ENCODE measurements at places on chromosomes 12 and 14. TPM values are rescaled to one million over a fixed set of nuclear protein-coding genes. Genes with fewer than 3 reads are reported as not detected.

Gene NTF3
- not detected for total RNA-seq

DNA sequence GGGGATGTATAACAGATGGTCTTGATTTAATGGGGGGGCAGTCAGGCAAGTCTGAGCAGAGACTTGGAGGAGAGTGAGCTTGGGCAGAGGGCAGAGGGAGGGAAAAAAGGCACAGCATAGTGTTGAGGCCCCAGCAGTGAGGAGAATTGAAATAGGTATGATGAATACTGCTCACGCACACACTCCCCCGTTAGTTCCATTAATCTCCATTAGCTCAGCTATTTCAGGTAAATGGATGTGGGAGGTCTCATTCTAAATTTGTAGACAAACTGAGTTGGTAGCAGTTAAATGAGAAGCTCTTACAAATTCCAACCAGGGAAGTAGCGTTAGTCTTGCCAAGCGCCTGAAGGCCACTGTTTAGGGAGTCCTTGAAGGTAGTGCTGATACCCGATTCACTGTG is 66.7 kb upstream of the STON2 start:
- peaks cover 41% of the 10 kb centered on the region for H3K4me1 ChIP-seq
- H3K27me3 ChIP-seq: no peaks in the 10 kb centered on the region
- no peak for DNase-seq
- H3K27ac ChIP-seq: no peak overlapping the region
- no peak overlapping the region for H3K4me3 ChIP-seq
- H3K36me3 ChIP-seq: peaks cover 17% of the 10 kb centered on the region

DNA sequence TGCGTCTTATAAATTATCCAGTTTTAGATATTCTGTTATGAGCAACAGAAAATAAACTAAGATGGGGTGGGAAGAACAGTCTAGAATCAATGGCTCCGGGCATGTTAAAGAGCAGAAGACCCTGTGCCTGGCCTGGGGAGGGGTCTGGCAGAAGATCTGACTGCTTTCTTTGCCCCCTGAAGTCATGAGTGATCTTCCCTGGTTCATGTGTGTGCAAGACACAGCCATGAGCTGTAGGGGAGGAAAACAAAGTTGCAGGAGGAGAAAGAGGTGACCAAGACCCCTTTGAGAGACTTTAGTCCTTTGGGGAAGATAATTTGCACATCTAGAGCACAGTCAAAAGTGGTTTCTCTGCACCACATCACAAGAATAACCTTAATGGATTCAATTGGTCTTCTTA is 4.8 kb downstream of the LACRT start:
- no peak overlapping the region for H3K27ac ChIP-seq
- no peak overlapping the region for H3K4me3 ChIP-seq

DNA sequence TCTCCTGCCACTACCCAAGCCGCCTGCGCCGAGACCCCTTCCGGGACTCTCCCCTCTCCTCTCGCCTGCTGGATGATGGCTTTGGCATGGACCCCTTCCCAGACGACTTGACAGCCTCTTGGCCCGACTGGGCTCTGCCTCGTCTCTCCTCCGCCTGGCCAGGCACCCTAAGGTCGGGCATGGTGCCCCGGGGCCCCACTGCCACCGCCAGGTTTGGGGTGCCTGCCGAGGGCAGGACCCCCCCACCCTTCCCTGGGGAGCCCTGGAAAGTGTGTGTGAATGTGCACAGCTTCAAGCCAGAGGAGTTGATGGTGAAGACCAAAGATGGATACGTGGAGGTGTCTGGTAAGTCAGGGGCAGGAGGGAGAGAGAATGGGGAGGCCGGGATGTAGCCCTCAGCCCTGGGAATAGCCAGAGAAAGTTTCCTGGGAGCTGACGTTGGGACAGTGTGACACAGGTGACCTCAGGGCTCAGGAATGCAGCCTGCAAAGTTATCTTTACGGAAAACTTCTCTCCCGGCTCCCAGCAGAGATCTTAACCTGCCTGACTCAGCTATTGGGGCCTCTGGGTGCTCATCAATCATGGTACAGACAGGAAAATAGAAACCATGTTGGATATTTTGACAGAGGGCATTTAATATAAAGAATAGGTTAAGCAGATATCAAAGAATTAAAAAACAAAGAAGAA is 747 bp downstream of the HSPB8 start:
- no peak for DNase-seq
- no peaks in the 10 kb centered on the region for H3K36me3 ChIP-seq
- H3K27ac ChIP-seq: no peak overlapping the region
- no peak overlapping the region for H3K4me3 ChIP-seq

DNA sequence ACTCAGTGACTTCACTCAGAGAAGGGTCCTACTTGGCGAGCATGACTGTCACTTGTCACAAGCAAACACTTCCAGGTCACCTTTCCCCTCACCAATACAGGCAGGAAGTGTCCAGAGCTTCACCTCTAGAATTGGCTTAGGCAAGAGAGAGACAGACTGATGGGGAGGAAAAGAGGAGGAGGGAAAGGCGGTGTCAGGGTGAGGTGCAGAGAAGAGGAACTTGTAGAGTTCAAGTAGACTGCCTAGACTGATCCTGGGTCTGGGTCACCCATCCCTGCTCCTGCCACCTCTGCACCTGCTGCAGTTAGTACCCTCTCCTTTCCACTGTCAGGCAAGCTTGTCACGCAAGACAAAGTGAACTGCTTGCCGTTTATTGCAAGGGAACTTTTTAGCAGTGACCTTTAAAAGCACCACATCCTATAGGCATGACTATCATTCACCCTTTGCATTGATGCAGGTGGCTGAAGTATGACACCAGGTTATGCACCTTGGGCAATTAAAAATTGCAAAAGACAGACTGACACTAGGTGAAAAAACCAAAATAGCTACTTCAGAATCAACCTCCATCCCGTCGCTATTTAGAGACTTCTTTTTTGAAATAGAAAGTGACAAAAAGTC is 292.4 kb downstream of the SYT1 start:
- no peak overlapping the region for H3K4me3 ChIP-seq
- H3K27ac ChIP-seq: no peak overlapping the region
- no peaks in the 10 kb centered on the region for H3K36me3 ChIP-seq
- no peaks in the 10 kb centered on the region for H3K27me3 ChIP-seq
- H3K4me1 ChIP-seq: no peaks in the 10 kb centered on the region

Data from activated CD8-positive, alpha-beta T cell treated with anti-CD3 and anti-CD28 coated beads, Interleukin-2, amount 10 ng/mL, durations not matched to agents 7 days and 5 days (primary cell).